Activated CD4-positive, alpha-beta T cell treated with anti-CD3 and anti-CD28 coated beads, Interleukin-10, Interleukin-2, amounts not matched to agents 100 ng/mL and 50 ng/mL, durations not matched to agents 16 hours and 8 hours (primary cell): ENCODE measurements at places on chromosomes 6 and 20.

- no peak for DNase-seq
Measured at GRCh38 chr6:160312900-160313299, 35.3 kb upstream of the SLC22A3 start.

- DNase-seq, result no peak
Measured at GRCh38 chr6:18277237-18278006, 13.1 kb upstream of the DEK start.

GRCh38 chr6:35678021-35678654 lies 10.6 kb downstream of the FKBP5 start:
- DNase-seq, result no peak

GRCh38 chr20:60485012-60485760 lies 527.0 kb downstream of the CDH26 start:
- no peak for DNase-seq

DNA sequence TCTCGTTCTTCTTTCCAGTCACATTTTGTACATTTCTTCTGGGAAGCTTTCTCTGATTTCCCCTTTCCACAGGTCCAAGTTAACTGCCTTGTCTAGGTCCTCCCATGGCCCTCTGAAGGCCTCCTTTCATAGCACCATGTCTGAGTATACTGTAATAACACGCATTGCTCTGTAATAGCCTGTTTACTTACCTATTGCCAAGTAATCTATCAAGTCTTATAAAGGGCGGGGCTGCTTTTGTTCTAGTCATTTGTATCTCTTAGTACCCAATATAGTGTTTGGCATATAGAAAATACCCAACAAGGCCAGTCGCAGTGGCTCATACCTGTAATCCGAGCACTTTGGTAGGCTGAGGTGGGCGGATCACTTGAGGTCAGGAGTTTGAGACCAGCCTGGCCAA lies 17.9 kb downstream of the PTPN1 start:
- no peak for DNase-seq

GRCh38 chr6:16803294-16804200 lies 42.3 kb upstream of the ATXN1 start:
- DNase-seq, result no peak

GRCh38 chr20:62367136-62367632 lies at the start of gene LAMA5:
LAMA5 (minus strand) TSS chr20:62367312; CDS start chr20:62367245, 67 bp downstream.
- DNase-seq, result no peak

DNA sequence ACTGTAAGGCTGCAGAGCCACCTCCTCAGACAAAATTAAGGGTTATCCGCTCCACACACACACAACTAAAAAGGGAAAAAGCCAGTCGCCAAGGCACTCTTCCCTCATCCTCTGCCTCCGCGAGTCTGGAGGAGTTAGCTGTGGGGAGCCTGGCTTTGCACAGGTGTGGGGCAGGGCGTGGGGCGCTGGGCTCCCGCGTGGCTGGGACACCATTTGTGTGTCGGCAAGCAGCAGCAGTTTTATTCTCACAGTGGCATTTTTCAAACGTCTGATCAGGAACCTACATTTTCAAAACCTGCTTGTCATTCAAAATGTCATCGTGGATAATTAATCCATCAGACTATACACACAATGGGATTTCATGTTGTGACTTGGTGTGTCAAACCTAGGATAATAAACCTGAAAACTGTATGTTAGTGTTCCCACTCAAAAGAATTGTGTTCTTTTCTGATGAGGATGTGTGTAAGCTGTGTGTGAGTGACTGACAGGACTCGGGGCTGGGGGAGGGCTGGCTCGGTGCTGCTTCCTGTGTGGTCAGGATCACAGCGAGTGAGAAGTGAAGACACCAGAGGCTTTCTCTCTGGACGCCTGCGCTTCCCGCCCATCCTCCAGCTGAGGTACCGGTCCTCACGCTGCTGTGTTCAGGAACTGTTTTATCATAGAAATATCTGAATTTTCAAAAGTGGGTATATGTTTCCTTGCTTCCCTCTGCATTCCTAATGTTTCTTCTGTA lies 83.1 kb downstream of the IRF4 start:
- peak; percentile 91 for DNase-seq

DNA sequence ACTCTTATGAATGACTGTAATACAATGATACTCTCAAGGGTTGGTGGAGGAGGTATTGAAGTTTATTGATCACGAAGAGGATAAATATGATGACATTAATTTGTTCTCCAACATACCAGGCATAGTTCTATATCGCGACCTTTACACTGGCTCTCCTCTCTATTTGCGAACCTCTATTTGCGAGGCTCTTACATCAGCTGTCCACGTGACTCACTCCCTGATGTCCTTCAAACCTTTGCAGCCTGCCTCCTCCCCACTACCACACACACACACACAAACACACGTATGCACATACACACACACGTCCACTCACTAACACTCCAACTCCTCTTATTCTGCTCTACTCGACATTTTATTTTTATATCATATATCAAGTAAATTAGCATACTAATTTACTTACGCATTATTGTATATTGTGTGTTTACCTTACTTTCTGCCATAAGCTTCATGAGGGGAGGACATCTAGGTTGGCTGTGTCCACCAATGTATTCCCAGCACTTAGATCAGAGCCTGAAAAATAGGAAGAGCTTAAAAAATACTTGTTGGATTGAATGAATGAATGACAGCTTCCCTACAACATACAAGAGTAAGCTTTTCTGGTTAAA lies 53.3 kb upstream of the TNFRSF21 start:
- no peak for DNase-seq

DNA sequence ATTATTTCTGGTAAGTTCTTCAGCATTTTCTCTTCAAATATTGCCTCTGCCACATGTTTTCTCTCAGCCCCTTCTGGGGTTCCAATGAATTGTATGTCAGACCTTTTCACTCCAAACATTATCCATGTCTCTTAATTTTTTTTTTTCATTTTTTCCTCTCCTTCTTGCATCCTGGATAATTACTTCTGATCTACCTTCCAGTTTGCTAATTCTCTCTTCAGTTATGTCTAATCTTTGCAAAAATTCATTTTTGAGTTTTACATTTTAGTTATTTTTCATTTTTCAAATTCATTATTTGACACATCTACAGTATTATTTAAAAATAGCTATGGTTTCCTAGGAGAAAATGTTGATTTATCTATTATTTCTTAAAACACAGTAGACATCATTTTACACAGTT lies 271.7 kb downstream of the TFAP2B start:
- DNase-seq, result no peak

DNA sequence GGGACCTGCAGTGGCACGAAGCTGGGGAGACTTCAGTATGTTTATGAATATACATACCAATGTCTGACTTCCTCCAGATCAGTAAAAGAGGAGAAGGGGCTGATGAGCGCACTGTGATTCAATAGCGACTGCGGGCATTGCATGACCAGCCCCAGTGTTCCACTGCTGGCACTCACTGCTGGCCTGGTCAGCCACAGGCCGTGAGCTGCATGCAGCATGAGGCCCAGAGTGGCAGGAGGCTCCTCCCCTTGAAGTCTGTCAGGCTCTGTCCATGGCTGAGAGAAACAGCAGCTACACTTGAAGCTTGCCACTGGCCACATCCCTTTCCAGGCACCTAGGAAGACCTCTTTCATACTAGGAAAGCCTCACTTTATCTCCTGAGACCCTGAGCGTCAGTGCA lies 265.9 kb upstream of the CDYL start:
- no peak for DNase-seq

DNA sequence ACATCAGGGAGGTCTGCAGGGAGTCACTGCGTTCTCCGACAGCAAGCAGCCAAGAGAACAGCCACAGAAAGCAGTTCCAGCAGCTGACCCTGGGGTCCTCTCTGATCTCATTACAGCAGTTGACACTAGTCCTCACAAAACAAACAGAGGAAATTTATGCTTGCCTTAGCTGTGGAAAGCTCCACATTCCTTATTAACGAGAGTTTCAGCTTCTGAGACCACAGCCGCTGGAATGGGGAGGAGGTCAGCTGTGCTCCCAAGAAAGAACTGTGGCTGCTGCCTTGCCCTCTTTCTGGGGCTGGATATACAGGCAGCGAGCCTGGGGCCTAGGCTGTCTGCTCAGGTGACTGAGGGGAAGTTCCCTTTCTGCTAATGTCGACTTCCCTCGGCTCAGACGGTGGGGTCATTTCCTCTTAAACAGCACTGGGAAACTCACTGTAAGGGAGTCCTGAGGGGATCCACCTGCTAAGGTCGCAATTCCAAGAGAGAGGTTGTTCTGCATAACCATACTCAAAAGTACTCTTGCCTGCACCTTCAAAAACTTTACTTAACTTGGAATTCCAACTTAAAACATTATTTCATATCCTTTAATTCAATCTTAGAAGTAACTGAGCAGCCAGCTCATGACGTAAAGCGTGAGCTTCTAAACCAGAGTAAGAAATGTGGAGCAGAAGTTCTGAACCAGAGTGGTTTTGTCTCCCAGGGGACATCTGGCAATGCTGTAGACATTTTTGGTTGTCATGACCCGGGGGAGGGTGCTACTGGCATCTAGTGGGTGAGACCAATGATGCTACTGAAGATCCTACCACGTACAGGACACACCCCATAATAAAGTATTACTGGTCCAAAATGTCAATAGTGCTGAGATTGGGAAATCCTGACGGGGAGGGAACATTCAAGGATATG lies 80.3 kb downstream of the BACH2 start:
- DNase-seq, result peak; percentile 37
